ENCODE measurements at places on chromosomes 4 and X.
A peak's percentile ranks its signal among the peaks of the same experiment; 100 is the strongest.

DNA sequence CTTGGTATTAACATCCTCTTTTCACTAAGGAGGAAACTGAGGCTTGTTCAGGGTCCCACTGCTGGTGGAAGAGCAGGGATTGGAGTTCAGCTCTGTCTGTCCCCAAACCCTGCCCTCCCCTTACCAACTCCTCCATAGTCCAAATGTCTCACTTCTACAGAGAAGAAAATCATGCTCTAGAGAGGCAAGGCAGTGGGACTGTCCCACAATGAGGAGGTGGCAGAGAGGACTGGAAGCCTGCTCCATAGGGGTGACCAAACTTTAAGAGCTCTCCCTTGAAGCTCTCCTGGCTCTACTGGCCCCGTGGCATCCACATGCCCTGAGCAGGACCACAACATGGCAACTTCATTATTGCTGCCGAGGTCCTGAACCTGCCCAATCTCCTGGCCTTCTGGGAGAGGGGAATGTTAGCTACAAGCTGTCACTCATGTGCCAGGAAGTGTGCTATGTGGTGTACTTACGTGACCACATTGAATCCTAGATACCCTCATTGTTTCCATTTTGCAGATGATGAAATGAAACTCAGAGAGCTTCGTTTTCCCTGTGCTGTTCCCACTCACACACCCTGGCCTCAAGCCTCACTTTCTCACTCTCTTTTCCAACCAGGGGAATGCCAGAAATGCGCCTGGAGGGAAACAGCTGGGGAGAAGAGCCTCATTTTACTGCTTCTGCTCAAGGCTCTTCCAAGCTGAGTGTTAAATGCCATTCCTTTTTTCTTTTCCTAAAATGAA is 71.5 kb downstream of the ANAPC4 start:
- no peak for DNase-seq

DNA sequence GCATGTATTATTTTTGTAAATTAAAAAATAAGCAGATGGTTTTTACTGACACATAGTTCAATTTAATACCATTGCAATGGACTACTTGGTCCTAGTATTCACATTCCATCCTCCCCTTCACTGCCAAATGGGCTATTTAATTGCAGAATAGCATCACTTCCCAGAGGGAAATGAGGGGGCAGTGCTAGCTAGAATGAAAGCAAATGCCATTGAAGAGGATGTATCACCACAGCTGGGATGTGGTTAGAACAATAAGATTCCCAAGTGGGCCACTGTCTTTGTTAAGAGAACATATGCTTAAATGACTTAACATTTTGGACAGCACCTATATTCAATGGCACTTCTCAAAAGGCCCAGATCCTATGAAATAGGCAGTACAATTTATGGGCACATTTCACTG is 224.7 kb downstream of the RBMX2 start:
- DNase-seq = no peak

GRCh38 chrX:75522565-75523431 is at the start of gene ZDHHC15:
Gene ZDHHC15 (minus strand): TSS chrX:75523037. CDS start chrX:75523024, 13 bp downstream.
- peak; percentile 5 for DNase-seq

GRCh38 chrX:20237864-20238263 is 28.8 kb downstream of the RPS6KA3 start:
- DNase-seq = no peak

DNA sequence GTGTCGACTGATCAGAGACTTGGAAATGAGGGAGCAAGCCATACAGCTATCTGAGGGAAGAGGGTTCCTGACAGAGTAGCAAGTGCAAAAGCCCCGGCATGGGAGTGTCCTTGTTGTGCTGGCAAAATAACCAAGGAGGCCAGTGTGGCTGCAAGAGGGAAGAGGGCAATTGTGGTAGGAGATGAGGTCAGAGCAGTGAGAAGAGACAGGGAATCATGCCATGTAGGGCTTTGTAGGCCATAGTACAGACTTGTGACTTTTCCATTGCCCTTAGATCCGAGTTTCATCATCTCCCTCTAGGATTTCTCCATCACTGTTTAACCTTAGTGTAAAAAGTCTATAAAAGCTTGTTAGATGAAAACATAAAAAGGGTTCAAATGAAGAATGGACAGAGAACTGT is 76.2 kb downstream of the DOCK11 start:
- no peak for DNase-seq

GRCh38 chr4:152102436-152103000 is 341.7 kb upstream of the GATB start:
- no peak for DNase-seq

DNA sequence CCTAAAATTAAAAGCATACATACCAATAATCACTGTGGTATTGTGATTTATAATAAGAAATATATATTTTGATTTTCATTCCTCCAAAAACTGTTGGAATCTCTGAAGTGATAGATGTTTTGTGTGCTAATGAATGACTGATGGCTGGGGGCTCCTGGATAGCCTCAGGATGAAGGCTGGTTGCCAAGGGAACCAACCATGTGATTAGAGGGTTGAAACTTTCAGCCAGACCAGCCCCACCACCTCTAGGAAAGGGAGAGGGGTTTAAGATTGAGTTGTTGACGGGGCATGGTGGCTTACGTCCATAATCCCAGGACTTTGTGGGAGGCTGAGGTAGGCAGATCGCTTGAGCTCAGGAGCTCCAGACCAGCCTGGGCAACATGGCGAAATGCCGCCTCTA is 34.0 kb downstream of the HS6ST2 start:
- no peak for DNase-seq

- DNase-seq = no peak
These were observed 97.3 kb upstream of the SPRY1 start for GRCh38 chr4:123299212-123299691.

DNA sequence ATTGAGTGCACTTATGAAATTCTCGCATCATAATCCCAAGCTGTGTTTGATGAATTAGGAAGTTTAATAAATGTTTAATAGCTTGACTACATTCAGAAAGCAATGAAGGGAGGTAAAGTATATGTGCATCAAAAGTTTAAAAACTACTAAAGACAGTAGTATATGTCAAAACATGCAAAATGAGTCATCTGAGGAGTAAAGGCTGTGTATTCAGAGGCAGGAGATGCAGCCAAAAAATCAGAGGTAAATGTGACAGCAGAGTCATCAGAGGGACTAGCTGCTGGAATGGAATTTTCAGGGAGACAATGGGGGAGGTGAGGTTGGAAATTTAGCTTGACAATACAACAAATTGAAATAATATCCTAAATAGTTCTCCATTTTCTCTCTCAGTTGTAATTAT is 127.0 kb upstream of the FUNDC1 start:
- no peak for DNase-seq

GRCh38 chr4:52948057-52948423 is 85.9 kb downstream of the RASL11B start:
- DNase-seq = no peak

DNA sequence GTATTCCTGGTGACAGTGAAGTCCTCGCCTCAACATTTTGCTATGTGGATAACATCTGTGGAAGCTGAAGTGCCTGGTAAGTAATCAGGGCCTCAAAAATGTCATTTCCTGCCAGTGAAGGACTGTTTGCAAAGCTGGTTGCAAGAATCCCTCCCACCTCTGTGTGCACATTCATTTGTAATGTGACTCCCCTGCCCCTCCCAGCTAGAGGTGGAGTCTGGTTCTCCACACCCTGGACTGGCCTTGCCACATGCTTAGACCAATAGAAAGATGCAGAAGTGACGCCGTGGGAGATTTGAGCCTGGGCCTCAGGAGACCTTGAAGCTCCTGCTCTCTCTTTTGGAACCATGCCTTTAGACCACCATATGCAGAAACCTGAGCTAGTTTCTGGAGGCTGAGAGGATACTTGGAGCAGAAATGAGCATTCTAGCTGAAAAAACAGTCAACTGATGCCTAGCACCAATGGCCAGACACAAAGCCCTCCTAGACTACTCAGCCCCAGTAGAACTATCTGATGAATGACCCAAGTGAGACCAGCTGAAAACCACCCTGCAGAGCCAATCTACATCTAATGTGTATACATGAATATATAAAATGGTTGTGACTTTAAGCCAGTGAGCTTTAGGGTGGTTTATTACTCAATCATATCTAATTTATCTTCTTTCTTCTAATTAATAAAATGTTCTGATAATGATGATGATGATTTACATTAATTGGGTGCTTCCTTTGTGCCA is 47.8 kb upstream of the CRMP1 start:
- DNase-seq = no peak

- no peak for DNase-seq
These were observed 26.5 kb downstream of the RELL1 start for GRCh38 chr4:37659696-37660095.

DNA sequence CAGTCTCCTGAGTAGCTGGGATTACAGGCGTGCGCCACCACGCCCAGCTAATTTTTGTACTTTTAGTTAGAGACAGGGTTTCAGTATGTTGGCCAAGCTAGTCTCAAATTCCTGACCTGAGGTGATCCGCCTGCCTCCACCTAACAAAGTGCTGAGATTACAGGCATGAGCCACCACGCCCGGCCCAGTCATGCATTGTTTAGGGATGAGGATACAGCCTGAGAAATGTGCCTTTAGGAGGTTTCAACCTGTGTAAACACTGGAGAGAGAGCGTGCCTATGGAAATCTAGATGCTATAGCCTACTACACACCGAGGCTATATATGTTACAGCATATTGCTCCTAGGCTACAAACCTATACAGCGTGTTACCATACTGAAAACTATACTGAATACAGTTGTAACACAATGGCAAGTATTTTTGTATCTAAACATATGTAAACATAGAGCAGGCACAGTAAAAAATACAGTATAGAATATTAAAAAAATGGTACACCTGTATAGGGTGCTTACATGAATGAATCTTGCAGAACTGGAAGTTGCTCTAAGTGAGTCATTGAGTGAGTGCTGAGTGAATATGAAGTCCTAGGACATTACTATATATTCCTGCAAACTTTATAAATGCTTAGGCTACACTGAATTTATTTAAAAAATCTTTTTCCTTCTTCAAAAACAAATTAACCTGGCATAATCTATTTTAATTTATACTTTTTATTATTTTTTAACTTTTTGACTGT is 588.2 kb upstream of the ADGRL3 start:
- no peak for DNase-seq

DNA sequence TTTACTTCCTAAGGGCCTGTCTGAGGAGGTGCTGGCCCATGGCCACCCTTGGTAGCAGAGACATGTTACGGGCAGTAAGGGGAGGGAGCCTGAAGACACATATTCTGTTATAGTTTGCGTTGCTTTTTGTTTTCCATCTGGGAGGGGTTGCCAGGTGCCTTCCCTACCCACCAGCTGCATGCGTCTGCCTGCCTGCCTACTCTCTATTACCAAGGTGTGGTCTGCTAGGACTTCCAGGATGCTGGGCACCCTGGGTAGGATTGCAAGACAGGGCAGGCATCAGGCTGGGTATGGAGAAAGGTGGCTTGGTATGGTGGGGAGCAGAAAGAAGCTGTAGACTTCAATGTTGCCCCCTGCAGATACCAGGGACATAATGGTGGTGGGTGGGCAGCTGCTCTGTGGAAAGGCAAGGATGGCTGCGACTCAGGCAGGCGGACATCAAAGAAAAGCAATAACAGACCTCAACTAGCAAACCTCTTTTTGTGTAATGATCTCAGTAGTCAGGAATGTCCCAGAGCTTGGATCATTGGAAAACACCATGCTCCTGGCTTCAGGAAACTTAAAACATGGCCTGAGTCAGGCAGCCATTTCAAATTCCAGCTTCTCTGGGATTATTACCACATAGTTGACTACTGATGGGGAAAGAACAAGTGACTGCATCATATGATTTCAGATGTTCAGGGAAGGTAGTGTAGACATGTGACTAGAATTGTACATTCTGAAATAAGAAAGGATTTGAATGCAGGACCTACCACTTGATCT is 67.8 kb downstream of the HOPX start:
- no peak for DNase-seq

DNA sequence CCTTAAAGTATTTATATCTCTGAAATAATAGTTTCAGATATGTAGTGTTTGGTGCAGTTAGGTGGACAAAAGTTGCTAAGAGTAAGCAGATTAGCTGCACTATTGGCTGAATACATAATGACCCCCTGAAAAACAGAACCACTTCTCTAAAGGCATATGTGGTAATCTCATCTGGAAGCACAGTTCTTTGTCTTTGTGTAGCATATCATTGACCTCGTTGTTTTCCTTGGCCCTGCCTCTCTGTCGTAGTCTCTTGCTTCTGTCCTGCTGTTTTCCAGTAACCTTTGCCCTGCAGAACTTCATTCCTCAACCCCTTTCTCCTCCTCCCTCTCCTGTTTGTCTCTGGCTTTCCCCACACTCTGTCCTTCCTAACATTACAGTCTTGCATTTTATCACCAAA is 41.4 kb downstream of the JADE3 start:
- no peak for DNase-seq

DNA sequence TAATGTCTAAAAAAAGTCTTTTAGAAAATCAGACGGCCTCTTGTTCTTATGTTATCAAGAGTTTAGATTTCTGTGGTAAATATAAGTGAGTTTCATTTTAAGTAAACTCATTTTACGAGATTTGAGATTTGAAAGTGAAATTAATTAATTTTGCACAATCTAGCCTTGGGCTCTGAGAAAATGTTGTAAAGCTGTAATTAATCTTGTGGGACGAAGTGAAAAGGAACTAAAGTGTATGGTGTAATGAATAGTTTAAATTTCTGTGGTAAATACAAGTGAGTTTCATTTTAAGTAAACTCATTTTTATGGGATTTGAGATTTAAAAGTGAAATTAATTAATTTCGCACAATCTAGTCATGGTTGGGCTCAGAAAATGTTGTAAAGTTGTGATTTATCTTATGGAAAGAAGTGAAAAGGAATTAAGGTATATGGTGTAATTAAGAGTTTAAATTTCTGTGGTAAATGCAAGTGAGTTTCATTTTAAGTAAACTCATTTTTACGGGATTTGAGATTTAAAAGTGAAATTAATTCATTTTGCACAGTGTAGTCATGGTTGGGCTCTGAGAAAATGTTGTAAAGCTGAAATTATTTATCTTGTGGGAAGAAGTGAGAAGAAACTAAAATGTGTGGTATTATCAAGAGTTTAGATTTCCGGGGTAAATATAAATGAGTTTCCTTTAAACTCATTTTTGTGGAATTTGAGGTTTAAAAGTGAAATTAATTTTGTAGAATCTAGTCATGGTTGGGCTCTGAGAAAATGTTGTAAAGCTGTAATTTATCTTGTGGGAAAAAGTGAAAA is 1.6 kb downstream of the SCML1 start:
- DNase-seq = no peak

DNA sequence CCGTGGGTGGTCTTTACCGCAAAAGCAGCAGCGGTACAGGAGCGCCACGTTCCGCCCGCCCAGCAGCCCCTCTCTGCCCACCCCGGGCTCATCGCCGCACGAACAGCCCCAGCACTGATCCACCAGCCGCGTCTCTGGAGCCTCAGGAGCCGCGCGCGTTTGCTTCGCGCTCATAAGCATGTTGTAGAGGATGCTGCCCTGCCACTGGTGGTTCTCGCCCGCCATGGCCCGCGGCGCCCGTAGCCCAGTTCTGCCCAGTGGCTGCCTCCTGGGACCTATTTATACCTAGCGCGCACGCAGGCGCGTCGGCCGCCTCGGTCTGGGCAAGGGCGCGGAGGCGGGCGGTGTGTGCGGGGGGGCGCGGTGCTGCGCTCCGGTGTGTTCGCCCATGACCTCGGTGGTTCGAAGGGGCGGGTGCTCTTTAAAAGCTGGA is at the start of gene NR0B1:
TSS of gene NR0B1 (minus strand) at position 252 of the 433 bp plus-strand sequence. CDS start at position 225, 27 bp downstream.
- DNase-seq = no peak

- no peak for DNase-seq
These were observed 6.6 kb downstream of the GUCY2F start for GRCh38 chrX:109475174-109475891.
